Activated CD4-positive, alpha-beta T cell treated with anti-CD3 and anti-CD28 coated beads, Interleukin-2, amount 50 U/mL, for 16 hours (primary cell): ENCODE measurements at places on chromosomes 4 and X.

DNA sequence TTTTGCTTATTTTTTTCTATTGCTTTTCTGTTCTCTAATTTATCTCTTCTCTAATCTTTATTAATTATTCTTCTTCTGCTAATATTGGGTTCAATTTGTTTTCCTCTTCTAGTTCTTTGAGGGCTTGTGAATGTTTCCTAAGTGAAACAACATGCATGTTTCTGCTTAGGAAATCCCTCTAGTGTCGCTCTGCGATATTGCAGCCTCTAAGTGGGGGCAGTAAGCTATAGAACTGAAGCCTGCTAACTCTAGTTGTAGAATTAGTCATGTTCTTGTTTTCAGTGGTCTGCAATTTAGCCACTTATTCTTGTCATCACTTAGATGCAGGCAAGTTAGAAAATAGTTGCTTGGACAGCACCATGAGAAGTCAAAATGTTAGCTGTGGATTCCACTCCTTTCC is 222.6 kb downstream of the SPIN4 start:
- DNase-seq, result peak; percentile 52

GRCh38 chr4:37685823-37686372 is 278 bp downstream of the RELL1 start:
- DNase-seq, result peak; percentile 43

DNA sequence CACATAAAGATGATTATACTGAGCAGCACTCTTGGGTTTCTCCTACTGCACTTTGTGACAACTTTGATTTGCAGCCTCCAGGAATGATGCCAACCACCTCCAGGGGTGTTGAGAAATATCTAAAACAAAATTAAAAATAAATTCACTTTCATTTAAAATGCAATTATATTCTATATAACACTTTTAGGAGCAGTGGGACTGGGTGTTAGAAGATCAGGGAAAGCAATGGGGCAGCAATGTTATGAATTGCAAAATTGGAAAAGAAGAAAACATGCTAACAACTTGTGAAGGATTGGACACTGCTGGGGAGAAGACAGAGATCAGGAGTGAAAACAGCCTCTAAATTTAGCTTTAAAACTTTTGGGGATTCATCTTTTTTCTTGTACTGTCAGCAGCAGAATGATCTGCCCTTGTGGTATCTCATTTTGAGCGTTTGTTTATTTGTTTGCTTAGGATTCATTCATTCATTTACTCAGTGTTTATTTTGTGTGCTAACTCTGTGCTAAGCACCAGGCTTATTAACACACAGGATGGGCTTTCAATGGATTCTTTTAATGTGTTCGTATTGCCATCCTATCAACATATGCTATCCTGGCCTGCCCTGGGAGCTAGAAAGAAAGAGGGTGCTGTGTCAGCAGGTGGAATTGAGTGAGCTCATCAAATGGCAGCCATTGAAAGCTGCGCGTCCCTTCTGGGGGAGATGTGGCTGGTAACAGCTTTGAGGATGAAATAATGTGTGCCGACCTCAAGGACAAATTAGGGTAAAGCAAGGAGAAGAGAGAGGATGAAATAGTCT is 96.5 kb downstream of the FRMPD4 start:
- no peak for DNase-seq

DNA sequence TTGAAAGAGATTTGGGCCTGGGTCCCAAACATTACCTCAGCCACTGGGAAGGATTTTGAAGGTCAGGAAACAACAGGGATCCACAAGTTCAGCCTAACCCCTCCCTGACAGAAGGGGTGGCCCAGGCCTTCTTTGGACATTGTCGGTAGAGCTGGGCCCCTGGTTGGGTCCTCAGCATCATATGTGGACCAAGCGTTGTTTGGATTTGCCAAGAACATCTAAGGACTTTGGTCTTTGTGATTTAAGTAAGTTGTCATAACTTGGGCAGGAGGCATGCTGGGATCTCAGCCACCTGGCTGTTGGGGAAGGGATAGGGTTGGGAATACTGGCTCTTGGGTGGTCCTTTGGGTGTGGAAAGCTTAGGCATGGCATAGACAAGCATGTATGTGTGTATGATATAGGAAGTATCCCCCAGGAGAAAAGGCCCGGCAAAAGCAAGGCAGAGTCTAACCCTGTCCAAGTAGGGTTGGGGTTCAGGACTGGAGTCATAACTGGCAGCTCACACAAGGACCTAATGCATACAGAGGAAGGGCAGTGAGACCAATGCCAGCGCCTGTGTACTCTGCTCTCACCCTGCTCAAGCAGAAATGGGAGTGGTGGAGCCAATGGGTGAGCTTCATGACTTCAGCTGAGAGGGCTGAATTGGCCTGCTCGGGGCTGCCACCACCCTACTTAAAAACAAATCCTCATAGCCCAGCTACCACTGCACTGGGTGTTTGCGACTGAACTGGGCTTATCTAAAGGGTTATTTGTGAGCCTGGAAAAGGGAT is 102.8 kb downstream of the RTL5 start:
- no peak for DNase-seq

- no peak for DNase-seq
Observed at GRCh38 chrX:140177821-140178220, 212.5 kb upstream of the CXorf66 start.

- DNase-seq, result no peak
Observed at GRCh38 chr4:752196-752861, 46.7 kb downstream of the PCGF3 start.

DNA sequence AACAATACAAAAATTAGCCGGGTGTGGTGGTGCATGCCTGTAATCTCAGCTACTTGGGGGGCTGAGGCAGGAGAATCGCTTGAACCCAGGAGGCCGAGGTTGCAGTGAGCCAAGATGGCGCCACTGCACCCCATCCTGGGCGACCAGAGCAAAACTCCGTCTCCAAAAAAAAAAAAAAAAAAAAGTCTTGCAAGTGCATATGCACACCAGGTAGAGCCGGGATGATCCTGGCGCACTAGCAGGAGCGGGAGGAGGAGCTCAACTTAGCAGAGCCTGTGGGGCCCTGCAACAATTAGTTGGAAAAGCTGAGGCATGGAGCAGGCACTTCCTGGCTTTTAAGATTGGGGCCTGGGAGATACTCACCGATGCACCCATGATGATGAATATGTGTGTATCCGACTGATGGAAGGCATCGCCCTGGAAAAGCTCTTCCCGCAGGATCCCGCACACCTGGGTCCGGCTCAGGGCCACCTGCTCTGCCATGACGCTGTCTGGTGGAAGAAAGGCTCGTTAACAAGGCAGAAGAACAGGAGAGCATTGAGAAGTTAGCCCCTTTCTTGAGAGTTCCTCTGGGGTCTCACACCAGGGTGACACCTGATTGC is 872 bp downstream of the G6PD start:
- DNase-seq, result no peak

DNA sequence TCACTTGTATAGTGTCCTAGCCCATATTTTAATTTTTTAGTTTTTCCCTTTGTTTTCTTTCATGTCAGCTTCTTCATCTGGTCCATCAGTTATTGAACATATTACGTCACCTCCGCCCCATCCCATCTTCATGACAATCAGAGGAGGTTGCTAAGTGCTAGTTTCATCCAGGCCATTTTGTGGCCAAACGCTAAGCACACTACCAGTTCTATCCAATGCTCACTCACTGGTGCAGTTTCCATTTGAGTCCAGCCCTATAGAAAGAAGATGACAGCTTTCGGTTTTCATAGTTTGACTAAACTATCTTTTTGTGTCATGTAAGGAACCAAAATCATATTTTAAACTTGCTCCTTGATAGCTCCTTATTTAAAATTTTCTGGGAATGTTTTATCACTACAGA is 304.2 kb downstream of the TENM3 start:
- DNase-seq, result peak; percentile 72
